ENCODE measurements at places on chromosomes 2 and 18. TPM values are rescaled to one million over a fixed set of nuclear protein-coding genes. Genes with fewer than 3 reads are reported as not detected.

STPG4 gene
- 0.66 TPM for total RNA-seq

FBXO41 gene
- 2.9 TPM for total RNA-seq

GRCh38 chr2:39881494-39881893, 102.4 kb upstream of the THUMPD2 start:
- no peak for DNase-seq

- DNase-seq = no peak
These were observed 503 bp downstream of the GTF3C3 start for GRCh38 chr2:196798980-196799379.

DNA sequence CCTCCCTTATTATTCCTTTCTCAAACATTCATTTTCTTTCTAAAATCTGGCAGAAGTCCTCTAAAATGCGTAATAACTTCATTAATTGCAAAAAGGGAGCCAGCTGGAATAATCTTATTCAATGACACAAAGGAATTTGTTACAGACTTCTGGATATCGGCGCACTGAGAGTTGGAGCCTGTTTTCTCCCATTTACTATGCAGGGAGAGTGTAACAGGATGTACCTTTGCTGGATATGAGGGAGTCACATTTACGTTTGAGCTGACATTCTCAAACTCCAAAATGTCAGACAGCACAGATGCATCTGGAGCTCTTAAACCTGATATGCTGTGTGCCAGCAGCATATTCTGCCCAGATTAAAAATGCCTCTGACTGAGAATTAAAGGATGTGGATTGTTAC, 275.3 kb downstream of the TMX3 start:
- no peak for DNase-seq

C2orf66 gene
- total RNA-seq = not detected

LYPD1 gene
- 3.2 TPM for total RNA-seq

DNA sequence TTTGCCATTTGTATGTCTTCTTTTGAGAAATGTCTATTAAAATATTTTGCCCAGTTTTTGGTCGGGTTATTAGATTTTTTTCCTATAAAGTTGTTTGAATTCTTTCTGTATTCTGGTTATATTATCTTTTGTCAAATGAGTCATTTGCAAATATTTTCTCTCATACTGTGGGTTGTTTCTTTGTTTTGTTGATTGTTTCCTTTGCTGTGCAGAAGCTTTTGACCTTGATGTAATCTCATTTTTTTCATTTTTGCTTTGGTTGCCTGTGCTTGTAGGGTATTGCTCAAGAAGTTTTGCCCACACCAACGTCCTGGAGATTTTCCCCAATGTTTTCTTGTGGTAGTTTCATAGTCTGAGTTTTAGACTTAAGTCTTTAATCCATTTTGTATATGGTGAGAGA, 245.7 kb downstream of the ADCYAP1 start:
- DNase-seq = no peak

DNA sequence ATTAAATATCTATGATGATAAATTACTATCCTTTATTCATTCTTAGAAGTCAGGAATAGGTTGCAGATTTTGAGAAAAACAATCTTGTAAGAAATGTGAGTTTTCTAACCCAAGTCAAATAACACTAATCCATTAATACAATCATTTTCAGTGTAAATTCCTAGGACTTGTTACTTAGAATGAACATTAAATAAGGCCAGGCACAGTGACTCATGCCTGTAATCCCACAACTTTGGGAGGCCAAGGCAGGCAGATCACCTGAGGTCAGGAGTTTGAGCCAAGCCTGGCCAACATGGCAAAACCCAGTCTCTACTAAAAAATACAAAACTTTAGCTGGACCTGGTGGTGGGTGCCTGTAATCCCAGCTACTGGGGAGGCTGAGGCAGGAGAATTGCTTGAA, 45.8 kb upstream of the CDKL4 start:
- DNase-seq = no peak

- DNase-seq = no peak
These were observed 33.4 kb downstream of the TRABD2A start for GRCh38 chr2:84847326-84848050.

DNA sequence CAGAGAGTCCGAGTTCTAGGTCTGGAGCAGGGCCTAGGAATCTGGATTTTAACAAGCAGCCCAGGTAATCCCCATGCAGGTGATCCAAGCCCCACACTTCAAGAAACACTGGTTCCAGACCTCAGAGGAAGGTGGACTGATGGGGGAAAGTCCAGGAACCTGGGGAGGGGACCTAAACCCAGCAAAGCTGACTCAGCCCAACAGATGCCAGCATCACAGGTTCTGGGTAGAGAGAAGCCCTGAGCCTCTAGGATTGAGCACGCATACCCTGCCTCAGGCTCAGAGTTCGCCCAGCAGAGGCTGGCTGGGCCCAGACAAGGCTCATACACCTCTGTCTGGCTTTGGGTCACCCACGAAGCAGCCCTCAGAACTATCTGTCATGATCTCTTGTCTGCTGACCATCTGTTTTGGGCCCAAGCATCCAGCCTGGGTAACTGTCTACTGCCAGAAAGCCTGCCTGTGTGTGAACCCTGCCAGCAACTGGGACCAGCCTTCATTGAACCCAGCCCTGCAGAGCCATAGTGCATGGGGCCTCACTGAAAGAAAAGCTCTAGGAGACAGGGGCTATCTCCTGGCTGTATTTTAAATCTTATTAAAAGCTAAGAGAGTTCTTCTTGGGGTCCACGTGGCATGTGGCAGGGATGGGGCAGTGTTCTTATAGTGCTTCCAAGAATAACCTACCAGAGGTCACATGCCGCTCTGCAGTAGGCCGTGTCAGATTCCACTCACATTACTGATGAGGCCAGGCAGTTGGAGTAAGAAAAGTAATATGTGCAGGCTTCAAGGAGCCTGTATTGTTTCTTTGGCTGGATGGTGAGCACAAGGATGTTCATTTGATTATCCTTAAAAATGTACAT, 7.4 kb downstream of the TMEM127 start:
- DNase-seq = peak; percentile 53

- DNase-seq = no peak
These were observed 405.7 kb downstream of the FBXO15 start for GRCh38 chr18:73741946-73742345.

ITSN2 gene
- 58.8 TPM for total RNA-seq

DNA sequence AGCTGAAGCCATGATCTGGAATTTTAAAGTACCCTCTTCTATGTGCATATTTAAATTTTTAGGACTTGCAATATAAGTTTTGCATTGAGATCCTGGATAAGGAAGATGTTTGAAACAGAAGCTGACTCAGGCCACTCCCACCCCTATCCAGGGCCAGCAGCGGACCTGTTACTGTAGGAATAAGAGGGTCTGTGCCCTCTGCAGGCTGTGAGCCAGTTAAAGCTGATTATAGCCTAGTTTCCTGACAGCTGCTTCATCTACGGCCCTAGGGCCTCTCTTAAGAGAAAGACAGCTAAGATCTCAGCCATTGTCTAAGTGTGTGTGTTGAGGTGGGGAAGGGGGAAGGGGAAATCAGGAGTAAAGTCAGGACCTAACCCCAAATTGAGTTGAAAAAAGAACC, 234.0 kb downstream of the HAUS1 start:
- peak; percentile 30 for DNase-seq

GRCh38 chr2:60528281-60529020, 25.0 kb downstream of the BCL11A start:
- DNase-seq = no peak

DNA sequence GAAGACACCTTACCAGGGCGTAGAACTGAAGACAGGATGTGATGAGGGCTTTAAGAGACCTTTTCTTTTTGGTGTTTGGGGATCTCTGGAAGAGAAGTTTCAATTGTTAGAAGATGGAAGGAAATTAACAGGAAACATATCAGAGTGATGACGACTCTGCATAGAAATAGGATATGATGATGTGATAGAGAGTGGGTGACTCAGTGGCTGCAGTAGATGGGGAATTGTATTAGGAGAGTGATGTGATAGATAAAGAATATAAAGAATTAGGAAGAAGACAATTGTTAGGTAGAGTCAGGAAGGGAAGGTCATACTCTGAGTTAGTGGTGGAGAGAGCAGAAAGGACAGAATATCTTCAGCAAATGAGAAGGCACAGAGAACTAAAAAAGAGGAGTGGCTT, 593.9 kb downstream of the NYAP2 start:
- DNase-seq = no peak

DNA sequence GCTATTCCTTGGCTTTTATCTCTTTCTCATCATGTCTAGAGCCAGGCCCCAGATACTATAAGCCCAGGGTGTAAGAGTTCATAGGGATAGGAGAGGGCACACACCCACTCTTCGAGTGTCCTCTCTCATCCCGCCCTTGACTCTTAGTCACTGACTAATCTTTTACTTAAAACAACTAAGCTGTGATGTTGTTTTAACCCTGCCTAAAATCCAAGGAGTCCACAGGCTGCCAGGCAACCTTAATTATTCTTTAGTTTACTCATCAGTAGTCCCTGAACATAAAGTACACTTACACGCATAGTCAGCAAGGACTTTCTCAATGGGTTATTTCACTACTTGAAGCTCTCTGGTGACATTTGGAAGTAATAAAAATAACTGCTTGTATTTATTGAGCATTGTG, 28.4 kb downstream of the GREB1L start:
- DNase-seq = no peak
